ENCODE measurements at places on chromosomes 11 and 22.

DNA sequence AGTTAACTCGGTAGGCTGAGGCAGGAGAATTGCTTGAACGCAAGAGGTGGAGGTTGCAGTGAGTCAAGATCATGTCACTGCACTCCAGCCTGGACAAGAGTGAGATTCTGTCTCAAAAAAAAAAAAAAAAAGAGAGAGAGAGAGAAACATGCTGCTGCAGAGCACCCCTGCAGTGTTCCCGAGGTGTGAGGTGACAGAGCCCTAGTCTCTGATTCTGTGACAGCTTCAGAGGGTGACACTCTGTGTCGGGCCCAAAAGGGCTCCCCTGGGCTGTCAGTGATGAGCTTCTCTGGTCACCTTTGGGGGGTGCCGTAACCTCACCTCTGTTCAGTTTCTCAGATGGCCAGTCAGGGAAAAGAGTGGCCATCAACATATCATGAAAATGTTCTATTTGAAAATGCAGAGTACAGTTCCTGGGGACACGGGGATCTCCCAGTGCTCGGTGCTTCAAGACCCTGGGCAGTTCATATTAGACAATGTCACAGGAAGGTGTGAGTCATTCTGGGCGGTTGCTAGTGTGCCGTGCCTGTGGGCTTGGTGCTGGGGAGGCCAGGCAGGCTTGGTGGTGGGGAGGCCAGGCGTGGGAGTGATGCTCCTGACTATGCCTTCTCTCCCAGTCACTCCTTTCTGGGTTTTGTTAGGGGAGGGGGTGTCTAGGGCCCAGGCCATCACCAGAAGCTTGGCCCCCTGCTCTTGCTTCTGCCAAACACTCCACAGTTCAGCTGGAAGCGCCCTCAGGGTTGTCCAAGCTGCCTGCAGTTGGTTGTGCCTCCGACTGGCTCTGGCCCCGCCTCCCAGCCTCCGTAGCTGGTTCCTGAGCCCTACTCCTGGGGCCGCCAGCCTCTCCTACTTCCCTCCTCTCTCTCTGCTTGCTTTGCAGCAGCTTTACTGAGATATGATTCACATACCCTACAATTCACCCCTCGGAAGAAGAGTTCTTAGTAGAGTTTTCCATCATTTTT, 52.5 kb upstream of the CLDN5 start:
- H3K27me3 ChIP-seq = no peaks in the 10 kb centered on the region
- H3K27ac ChIP-seq = peak overlapping the region; percentile 70
- H3K4me1 ChIP-seq = peaks cover 38% of the 10 kb centered on the region
- no peaks in the 10 kb centered on the region for H3K36me3 ChIP-seq
- no peak overlapping the region for H3K4me3 ChIP-seq
- DNase-seq = peak; percentile 49

DNA sequence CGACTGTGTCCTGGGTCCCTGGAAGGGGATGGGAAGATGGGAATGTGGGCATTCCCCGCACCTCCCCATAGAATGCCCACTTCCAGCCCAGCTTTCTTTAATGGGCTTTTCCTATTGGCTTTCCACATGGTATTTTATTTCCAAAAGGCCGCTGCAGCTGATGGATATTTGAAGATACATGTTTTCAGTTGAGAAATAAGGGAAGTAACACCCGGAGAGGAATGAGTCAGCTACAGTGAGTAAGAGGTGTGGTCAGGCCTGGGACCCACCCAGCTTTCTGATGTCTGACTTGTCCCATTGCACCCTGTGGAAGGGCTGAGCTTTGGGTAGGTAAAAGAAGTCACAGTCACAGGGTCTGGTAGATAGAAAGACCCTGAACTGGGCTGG, 476.9 kb downstream of the MIAT start:
- no peak for DNase-seq
- peaks cover 13% of the 10 kb centered on the region for H3K4me1 ChIP-seq
- no peak overlapping the region for H3K27ac ChIP-seq
- H3K27me3 ChIP-seq = no peaks in the 10 kb centered on the region
- H3K36me3 ChIP-seq = no peaks in the 10 kb centered on the region

DNA sequence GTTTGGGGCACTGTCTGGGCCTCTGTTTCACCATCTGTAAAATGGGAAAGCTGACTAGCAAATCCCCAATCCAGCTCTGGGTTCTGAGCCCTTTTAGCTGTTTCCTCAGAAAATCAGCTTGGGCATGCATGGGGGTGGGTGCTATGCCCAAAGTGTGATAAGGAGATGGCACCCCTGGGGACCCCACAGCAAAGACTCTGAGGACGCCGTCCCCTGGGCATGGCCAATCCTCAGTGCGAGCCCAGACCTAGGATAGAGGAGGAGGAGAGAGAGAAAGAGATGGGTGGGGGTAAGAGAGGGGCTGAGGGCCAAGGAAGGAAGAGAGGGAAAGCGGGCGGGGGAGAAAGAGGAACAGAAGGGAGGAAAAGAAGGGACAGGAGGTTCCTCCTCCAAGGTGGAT, 31.8 kb downstream of the TPBGL start:
- peaks cover 47% of the 10 kb centered on the region for H3K4me1 ChIP-seq
- no peak for DNase-seq
- no peak overlapping the region for H3K4me3 ChIP-seq

DNA sequence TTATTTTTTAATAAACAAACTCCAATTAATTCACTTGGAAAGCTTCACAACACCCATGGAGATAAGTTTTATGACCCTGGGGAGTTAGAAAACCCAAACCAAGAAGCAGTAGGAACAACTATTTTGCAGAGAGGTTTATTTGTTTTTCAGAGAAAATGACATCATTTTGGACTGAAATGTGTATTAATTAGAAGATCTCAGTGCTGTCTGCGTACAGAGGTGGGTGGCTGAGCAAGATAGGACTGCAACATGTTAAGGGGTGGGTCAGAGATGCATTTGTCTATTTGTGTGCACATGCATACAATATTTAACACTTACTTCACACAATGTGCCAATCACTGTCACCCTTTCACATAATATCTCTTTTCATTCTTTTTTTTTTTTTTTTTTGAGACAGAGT, 1.1 kb downstream of the SCGB1A1 start:
- H3K4me1 ChIP-seq = peaks cover 5% of the 10 kb centered on the region
- DNase-seq = no peak
- no peaks in the 10 kb centered on the region for H3K36me3 ChIP-seq
- H3K27ac ChIP-seq = no peak overlapping the region

- no peak for DNase-seq
- no peaks in the 10 kb centered on the region for H3K27me3 ChIP-seq
- H3K27ac ChIP-seq = no peak overlapping the region
- H3K4me3 ChIP-seq = no peak overlapping the region
Measured at GRCh38 chr22:23047265-23047664, 23.1 kb upstream of the GNAZ start.

- no peaks in the 10 kb centered on the region for H3K4me1 ChIP-seq
- H3K4me3 ChIP-seq = no peak overlapping the region
- H3K27ac ChIP-seq = no peak overlapping the region
- DNase-seq = no peak
Measured at GRCh38 chr22:19035474-19036228, 86.6 kb downstream of the DGCR2 start.

DNA sequence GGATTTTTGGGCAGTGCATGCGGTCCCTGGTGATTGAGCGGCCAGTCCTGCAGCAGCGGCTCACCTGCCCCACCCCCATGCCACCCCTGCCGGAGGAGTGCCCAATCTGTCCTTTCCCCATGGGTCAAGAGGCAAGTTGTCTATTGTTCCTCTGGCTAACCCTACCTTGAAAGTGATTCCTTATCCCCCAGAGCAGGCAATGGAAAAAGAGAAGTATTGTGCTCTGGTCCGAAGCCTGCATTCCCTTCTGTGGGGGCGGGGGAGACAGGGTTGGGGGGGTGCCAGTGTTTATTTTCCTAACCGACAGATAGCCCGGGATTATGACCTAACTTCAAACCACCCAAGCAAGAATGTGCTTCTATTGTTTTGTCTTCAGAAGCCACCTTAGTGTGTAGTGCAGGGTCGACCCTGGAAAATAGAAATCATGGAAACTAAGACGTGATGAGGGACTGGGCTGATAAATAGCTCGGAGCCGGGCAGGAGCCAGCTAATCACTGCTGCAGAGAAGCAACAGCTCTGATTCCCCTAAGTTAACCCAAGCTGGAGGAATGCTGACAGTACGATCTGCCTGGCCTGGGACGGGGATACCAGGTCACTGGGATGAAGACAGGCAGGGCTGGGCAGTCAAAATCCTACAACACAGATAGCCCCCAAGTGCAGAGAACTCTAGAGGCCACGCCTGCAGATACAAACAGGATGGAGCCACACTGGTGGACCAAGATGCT, 38.7 kb upstream of the ATXN10 start:
- H3K27me3 ChIP-seq = peaks cover 3% of the 10 kb centered on the region
- DNase-seq = no peak
- H3K36me3 ChIP-seq = no peaks in the 10 kb centered on the region
- H3K4me3 ChIP-seq = no peak overlapping the region
- H3K27ac ChIP-seq = no peak overlapping the region
- no peaks in the 10 kb centered on the region for H3K4me1 ChIP-seq

- no peak for DNase-seq
- no peak overlapping the region for H3K4me3 ChIP-seq
- no peaks in the 10 kb centered on the region for H3K36me3 ChIP-seq
- H3K27me3 ChIP-seq = no peaks in the 10 kb centered on the region
- no peak overlapping the region for H3K27ac ChIP-seq
Measured at GRCh38 chr22:25366408-25366807, 147.0 kb downstream of the CRYBB2 start.

GRCh38 chr11:124814739-124815138, 14.5 kb upstream of the MSANTD2 start:
- no peaks in the 10 kb centered on the region for H3K36me3 ChIP-seq
- H3K27ac ChIP-seq = no peak overlapping the region
- H3K4me3 ChIP-seq = no peak overlapping the region
- H3K27me3 ChIP-seq = peaks cover 7% of the 10 kb centered on the region

- H3K4me3 ChIP-seq = no peak overlapping the region
- H3K27ac ChIP-seq = no peak overlapping the region
- H3K36me3 ChIP-seq = no peaks in the 10 kb centered on the region
- DNase-seq = peak; percentile 37
- no peaks in the 10 kb centered on the region for H3K4me1 ChIP-seq
- H3K27me3 ChIP-seq = no peaks in the 10 kb centered on the region
Measured at GRCh38 chr22:24768537-24769374, 5.8 kb downstream of the PIWIL3 start.

DNA sequence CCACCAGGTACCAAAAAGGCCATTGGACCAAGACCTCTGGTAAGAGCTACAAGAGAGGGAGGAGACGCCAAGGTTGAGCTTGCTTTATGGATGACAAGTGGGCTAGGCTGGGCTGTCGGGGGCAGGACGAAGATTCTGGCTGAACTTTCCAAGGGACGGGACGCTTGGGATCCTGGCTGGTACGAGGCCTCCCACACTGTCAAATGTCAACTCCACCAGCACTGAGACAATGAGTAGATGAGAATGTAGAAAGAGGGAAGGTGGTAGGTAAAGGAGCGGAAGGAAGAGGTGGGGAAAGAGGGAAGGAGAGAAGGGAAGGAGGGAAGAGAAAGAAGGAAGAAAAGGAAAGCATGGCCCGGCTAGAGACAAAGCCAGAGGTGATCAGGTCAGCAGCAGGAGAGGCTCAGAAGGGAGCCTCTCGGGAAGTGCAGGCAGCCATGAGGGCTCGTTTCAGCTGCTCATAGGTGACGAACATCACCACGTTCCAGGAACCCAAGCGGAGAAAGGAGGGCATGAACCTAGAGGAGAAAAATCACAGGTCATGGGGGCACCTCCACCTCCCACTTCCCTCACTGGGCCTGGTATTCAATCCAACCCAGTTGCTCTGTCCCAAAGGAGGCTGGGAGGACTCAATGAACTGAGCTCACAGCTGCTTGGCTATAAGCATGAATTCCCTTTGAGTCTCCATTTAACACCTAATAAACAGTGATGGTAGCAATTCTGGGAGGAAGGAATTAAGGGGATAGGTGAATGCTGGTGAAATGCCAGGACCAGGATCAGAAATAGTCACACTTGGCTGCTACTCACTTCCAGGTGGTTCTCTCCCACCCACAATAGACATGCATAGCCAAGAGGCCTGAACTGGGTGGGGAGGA, 7.8 kb downstream of the UCP2 start:
- H3K4me1 ChIP-seq = peaks cover 99% of the 10 kb centered on the region
- H3K27me3 ChIP-seq = no peaks in the 10 kb centered on the region
- peak overlapping the region; percentile 39 for H3K27ac ChIP-seq
- H3K4me3 ChIP-seq = no peak overlapping the region
- peaks cover 60% of the 10 kb centered on the region for H3K36me3 ChIP-seq

- no peaks in the 10 kb centered on the region for H3K4me1 ChIP-seq
- DNase-seq = no peak
- H3K4me3 ChIP-seq = no peak overlapping the region
- H3K27ac ChIP-seq = no peak overlapping the region
- peaks cover 72% of the 10 kb centered on the region for H3K36me3 ChIP-seq
Measured at GRCh38 chr22:20807315-20807752, 33.4 kb downstream of the SERPIND1 start.

GRCh38 chr22:42651134-42651533, 1.9 kb upstream of the CYB5R3 start:
- no peaks in the 10 kb centered on the region for H3K36me3 ChIP-seq
- H3K4me1 ChIP-seq = peaks cover 33% of the 10 kb centered on the region
- H3K27ac ChIP-seq = no peak overlapping the region
- H3K4me3 ChIP-seq = no peak overlapping the region

DNA sequence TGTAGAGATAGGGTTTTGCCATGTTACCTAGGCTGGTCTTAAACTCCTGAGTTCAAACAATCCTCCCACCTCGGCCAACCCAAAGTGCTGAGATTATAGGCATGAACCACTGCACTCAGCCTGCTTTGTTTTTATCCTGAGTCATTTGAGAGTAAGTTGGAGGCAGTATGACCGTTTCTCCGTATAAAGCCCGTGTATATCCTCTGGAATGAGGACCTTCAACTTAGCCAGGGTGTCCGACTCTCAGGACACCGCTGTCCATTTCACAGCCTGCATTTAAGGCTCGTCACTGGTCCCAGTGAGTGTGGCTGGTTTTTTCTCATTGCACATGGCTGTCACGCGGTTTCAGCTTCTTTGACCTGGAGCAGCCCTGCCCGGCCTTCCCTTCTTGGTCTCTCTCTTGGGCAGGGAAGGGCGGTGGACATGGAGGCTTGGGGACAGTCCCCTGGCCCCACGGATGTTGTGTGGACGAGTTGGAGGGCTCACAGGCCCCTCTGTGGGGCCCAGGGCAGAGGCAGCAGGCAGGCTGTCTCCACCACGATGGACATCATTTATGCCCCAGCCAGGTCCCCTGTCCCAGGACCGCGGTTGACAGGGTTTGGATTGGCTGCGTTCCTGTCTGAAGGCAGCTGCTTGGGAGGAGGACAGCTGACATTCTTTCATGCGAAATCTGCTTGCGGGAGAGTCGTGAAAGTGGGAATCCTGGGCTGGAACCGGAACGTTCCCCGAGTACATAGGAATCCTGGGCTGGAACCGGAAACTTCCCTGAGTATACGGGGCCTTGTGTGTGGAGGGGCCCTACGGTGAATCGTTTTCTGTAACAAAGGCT, 93.3 kb downstream of the KCNQ1 start:
- H3K4me3 ChIP-seq = no peak overlapping the region
- no peak for DNase-seq
- no peaks in the 10 kb centered on the region for H3K36me3 ChIP-seq
- H3K27me3 ChIP-seq = peaks cover 6% of the 10 kb centered on the region
- H3K4me1 ChIP-seq = peaks cover 14% of the 10 kb centered on the region
